ENCODE measurements at places on chromosomes 6 and 20.

DNA sequence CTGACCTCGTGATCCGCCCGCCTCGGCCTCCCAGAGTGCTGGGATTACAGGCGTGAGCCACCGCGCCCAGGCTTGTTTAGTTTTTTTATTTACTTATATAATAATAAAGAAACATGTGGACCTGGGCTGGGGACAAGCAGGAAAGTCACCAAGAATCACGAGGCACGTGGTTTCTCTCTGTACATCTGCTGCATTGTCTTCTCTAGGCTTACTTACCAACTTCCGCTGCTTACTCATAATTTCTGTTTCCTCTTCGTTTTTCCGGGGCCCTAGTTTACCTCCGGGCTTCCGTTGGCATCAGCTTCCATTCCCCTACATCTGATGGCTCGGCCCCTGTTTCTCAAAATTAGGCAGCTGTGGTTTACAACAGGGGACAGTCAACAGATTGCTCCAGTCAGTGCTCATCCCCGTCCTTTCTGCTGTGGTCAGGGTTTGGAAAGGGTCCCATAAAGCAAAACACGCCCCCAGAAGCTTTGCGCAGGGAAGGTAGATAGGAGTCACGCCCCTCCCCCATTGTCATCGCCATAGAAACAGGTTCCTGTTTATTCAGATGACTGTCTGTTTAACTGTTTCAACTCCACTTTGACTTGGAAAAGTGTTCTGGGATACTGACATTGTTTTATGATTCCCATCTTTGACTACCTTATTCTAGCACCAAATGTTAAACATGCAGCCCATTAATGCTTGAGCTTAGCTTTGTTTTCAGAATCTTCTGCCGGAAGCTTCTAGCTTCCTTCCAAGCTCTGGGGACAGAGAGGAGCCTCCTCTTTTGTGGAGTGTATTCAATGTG lies 31.9 kb upstream of the TXLNB start:
- peak; percentile 88 for DNase-seq

DNA sequence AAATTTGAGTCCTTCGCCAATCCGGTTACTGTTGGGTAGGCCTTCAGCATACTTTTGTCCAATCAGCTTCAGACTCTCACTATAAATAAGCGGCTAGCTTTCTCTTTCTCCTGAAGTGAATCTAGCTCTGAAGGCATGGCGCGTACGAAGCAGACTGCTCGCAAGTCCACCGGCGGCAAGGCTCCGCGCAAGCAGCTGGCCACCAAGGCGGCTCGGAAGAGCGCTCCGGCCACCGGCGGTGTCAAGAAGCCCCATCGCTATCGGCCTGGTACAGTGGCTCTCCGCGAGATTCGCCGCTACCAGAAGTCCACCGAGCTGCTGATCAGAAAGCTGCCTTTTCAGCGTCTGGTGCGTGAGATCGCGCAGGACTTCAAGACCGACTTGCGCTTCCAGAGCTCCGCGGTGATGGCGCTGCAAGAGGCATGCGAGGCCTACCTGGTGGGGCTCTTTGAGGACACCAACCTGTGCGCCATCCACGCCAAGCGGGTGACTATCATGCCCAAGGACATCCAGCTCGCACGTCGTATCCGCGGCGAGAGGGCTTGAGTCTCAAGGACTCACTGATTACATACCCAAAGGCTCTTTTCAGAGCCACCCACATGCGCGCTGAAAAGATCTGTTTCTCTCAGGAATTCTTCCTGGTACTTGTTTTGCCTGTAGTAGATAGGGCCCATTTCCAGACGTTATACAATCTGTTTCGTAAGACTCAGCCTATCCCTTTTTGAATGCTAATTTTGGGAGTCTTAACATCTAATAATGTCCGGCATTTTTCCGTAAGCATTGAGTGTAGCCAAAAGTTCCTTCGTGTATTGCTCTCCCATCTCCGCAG lies 102.0 kb downstream of the OR2B2 start:
- DNase-seq = peak; percentile 93

GRCh38 chr6:35599761-35600658 lies 87.3 kb upstream of the TULP1 start:
- no peak for DNase-seq

DNA sequence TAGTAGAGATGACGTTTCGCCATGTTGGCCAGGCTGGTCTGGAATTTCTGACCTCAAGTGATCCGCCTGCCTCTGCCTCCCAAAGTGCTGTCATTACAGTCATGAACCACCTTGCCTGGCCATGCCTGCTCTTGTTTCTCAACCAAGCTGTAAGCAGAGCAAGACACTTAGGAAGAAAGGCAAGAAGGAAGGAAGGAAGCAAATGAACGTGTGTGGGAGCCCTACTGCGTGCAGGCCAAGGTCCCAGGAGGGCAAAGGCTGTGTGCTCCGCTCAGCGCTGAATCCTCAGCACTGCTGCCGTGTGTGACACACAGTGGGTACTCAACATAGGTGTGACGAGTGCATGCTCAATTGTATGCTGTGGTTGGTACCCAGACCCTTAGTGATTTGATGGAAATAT lies 47.4 kb downstream of the SULF2 start:
- DNase-seq = no peak

DNA sequence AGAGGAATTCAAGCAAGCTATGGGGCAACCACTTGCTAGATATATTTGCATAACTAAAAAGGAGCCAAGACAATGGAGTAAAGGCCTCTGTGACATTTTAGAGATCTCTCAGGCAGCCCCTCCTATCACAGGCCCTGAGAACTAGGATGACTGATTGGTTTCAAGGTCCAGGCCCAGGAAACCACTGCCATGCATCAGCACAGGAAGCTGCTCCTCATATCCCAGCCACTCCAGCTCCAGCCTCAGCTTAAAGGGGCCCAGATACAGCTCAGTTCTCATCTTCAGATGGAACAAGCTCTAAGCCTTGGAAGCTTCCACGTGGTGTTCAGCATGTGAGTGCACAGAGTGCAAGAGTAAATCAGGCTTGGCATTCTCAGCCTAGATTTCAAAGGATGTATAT lies 21.1 kb upstream of the THBS2 start:
- DNase-seq = no peak

- DNase-seq = no peak
Measured at GRCh38 chr6:83309344-83309743, 116.2 kb downstream of the RWDD2A start.

Data from central memory CD4-positive, alpha-beta T cell (primary cell).